ENCODE measurements at places on chromosomes 7 and 10.

DNA sequence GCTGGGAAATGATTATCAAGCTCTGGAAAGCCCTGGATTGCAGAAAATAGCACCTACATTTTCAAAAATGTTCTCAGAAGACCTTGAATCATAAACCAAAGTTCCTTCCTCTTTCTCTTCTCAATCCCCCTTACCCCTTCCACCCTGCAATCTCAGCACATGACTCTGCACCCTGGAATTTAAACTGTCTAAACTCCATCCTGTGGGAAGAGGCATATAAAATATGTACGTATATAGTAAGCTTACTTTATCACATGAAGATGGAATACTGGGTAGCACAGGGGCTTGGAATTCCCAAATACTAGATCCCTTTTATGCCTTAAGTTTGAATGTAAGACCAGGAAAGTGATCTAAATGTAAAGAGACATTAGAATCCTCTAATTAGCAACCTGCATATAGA lies 7.7 kb downstream of the AGMO start:
- no peak for DNase-seq

DNA sequence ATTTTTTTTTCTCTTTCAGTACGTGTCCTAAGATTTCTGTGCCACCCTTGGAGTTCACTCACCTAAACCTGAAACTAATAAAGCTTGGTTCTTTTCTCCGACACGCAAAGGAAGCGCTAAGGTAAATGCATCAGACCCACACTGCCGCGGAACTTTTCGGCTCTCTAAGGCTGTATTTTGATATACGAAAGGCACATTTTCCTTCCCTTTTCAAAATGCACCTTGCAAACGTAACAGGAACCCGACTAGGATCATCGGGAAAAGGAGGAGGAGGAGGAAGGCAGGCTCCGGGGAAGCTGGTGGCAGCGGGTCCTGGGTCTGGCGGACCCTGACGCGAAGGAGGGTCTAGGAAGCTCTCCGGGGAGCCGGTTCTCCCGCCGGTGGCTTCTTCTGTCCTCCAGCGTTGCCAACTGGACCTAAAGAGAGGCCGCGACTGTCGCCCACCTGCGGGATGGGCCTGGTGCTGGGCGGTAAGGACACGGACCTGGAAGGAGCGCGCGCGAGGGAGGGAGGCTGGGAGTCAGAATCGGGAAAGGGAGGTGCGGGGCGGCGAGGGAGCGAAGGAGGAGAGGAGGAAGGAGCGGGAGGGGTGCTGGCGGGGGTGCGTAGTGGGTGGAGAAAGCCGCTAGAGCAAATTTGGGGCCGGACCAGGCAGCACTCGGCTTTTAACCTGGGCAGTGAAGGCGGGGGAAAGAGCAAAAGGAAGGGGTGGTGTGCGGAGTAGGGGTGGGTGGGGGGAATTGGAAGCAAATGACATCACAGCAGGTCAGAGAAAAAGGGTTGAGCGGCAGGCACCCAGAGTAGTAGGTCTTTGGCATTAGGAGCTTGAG lies at the start of gene CFTR:
TSS of gene CFTR (plus strand) at position 801 of the 830 bp plus-strand sequence. CDS start 70 bp downstream, outside the sequence.
- DNase-seq = no peak

GRCh38 chr7:54799792-54800191 lies 40.8 kb upstream of the SEC61G start:
- DNase-seq = no peak

- no peak for DNase-seq
Observed at GRCh38 chr7:109835577-109835976, 1255.3 kb upstream of the LRRN3 start.

GRCh38 chr7:104929921-104930320 lies 84.1 kb upstream of the KMT2E start:
- no peak for DNase-seq

DNA sequence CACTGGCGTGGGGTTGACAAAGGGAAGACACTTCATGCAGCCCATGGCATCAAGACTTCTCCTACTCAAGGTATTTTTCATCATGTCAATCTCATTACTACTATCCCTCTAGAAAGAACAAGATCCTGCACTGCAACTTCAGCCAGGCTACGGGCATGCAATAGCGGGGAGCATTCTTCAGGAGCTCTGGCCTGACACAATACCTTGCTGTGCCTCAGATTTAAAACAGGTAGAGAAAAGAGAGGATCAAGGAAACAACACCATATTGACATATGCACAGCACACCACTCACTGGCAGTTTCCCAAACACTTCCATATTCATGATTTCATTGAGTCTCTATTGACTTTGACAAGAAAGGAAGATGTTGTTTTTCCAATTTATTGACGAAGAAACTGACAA lies 51.5 kb downstream of the DOCK4 start:
- DNase-seq = no peak

DNA sequence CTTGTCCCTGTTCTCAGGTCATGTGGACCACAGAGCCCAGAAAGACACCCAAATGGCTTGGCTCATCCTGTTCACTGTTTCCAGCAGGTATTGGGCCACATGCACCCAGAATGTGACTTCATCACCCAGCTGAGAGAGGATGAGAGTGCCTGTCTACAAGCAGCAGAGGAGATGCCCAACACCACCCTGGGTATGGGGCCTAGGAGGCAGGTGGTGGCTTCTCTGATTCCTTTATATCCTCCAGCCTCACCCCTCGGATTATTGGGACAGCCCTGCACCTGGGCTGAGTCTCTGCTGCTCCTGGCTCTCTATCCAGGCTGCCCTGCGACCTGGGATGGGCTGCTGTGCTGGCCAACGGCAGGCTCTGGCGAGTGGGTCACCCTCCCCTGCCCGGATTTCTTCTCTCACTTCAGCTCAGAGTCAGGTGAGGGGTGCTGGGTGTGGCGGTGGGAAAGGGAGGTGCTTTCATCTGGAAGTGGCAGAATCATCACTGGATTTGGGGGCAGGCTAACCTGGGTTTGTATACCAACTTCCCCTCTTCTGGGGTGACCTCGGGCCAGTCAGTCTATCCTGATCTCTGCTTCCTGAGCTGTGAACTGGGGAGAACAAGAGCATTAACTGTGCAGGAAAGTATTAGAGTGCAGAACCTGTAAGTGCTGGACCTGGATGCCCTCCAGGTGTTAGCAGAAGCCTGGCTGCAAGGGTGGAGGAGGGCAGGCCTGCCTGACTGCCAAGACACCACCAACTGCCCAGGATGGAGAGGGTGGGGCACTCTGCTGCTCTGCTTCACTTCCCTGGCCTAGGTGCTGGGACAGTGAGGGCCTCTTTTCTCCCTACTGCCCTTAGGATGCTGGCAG lies 5.2 kb downstream of the GHRHR start:
- DNase-seq = no peak

GRCh38 chr10:71706216-71707121 lies 13.1 kb downstream of the C10orf105 start:
- no peak for DNase-seq

DNA sequence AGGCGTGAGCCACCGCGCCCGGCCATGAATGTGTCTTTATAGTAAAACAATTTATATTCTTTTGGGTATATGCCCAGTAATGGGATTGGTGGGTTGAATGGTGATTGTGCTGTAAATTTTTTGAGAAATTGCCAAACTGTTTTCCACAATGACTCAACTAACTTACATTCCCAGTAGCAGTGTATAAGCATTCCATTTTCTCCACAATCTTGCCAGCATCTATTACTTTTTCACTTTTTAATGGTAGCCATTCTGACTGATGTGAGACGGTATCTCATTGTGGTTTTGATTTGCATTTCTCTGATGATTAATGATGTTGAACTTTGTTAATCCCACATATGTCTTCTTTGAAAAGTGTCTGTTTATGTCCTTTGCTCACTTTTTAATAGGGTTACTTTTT lies 1187.9 kb downstream of the XPNPEP1 start:
- DNase-seq = no peak

GRCh38 chr7:113892818-113893217 lies 26.0 kb downstream of the PPP1R3A start:
- no peak for DNase-seq

DNA sequence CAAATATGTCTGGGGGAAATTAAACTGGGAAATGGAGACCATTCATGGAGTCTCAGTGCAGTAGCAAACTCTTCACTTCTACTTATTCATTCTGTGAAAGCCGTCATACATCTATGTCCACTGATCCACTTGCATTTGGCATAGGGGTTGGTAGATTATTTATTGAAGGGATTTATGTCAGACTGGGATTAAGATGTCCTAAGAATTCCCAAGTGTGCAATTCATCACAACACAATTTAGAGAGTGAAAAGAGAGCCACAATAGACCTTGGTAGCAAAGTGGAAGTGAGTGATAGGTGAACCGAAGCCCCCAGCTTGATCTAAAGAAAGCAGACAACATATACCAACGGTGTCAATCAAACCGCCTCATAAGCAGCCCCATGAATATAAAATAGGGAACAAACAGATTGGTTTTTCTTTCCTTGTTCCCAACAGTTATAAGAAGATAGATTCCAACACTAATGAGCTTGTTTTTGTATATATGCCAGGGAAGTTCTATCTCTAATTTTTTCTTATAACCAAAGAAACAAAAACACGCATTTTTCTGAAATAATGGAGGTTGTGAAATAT lies 234.3 kb downstream of the CACNA2D1 start:
- no peak for DNase-seq

GRCh38 chr7:82677493-82677892 lies 233.9 kb upstream of the CACNA2D1 start:
- DNase-seq = no peak

- peak; percentile 22 for DNase-seq
Observed at GRCh38 chr10:114022766-114023597, 20.7 kb upstream of the ADRB1 start.

- DNase-seq = no peak
Observed at GRCh38 chr7:7706556-7707172, 11.7 kb downstream of the RPA3 start.

GRCh38 chr7:122166740-122167139 lies 22.7 kb upstream of the AASS start:
- DNase-seq = no peak

DNA sequence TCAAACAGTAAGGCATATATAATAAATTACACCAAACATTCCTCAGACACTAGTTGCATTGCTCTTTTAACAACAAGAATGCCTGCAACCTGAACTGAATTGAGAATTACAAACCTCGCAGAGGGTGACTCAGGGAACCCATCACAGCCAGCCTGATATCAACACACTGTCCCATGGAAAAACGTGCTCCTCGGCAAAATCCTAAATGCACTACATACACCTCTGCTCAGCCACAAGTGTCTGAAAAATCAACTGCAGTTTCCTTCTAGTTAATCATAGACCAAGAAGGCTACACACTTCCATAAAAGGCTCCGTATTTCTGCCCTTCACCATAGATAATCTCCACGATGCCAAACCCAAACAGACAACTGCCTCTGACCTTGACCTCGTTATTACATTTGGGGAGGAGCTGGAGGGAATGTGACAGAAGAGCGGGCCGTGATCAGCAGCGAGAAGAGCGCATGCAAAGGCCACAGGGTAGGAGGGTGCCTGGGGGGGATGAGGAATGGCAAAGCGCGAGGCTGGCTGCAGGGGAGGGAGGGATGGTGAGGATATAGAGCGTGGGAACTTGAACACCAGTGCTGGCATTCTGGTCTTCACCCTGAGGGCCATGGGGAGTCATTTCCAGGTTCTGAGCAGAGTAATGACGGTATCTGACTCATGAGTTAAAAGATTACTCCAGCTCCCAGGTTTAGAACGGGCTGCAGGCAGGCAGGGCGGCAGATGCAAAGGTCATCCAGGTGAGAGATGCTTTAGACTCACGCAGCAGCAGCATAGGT lies 201.9 kb upstream of the FRMD4A start:
- no peak for DNase-seq

GRCh38 chr10:121500701-121501332 lies 97.4 kb downstream of the FGFR2 start:
- no peak for DNase-seq

GRCh38 chr7:135109562-135109961 lies 38.3 kb upstream of the TMEM140 start:
- DNase-seq = no peak

- DNase-seq = no peak
Observed at GRCh38 chr7:111091593-111092358, 849 bp downstream of the LRRN3 start.

DNA sequence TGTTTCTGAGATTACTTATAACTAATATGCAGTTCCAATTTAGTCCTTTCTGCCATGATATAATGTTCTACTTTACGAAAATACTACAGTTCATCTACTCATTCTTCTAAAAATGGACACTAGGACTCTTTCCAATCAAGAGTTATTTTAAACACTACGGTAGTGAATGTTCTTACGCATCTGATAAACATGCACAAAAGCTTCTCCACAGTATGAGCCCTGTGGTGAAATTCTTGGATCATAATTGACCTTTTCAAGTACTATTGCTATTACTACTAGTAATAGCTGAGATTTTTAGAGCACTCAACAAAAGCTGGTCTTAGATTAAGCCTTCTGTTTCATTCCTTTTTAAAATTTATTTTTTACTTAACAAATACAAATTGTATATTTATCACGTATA lies 106.4 kb downstream of the CH25H start:
- peak; percentile 17 for DNase-seq

DNA sequence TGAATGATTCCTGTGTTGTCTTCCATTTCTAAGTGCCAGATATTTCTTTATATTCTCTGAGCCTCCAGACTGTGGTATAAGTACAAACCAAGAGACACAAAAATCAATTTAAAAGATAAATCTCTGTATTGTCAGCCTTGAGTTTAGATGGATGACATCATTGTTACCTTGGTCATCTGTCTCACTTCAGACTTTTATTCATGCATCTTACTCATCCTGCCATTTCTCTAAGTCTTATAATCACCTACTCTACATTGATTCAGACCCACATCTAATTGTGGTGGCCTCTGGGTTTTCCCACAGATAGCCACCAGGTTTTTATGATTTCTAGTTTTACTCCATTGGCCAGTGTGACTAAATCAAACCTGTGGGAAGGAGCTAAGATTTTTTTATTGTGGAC lies 26.8 kb upstream of the HDAC9 start:
- no peak for DNase-seq

GRCh38 chr7:47381134-47381495 lies 200.8 kb downstream of the TNS3 start:
- DNase-seq = no peak

DNA sequence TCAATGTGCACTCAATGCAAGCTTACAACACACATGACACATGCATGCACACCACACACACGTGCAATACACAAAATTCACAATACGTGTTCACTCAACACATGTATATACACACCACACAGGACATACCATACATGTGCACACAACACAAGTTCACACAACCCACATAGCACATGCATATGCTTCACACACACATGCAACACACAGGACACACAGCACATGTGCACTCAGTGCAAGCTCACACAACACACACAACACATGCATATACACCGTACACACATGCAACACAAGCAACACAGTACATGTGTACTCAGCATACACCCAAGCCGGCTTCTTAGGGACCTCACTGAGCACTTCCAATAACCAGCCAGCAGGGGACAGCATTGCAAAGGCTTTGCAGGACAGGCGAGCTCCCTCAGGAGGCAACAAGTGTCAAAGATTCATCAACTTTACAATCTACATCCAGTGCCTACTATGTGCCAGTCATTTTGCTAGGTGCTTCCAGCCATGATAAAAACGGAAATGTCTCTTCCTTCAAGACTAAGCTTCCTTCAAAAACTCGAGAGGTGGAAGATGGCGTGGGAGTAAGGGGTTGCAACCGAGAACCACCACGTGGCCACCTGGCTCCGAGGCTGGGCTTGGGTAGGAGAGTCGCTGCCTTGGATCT lies 61.1 kb downstream of the JCAD start:
- DNase-seq = peak; percentile 79

GRCh38 chr7:106345421-106346166 lies 60.8 kb upstream of the NAMPT start:
- DNase-seq = peak; percentile 44
